ENCODE measurements at places on chromosomes 5 and 9.
A peak's percentile ranks its signal among the peaks of the same experiment; 100 is the strongest.

DNA sequence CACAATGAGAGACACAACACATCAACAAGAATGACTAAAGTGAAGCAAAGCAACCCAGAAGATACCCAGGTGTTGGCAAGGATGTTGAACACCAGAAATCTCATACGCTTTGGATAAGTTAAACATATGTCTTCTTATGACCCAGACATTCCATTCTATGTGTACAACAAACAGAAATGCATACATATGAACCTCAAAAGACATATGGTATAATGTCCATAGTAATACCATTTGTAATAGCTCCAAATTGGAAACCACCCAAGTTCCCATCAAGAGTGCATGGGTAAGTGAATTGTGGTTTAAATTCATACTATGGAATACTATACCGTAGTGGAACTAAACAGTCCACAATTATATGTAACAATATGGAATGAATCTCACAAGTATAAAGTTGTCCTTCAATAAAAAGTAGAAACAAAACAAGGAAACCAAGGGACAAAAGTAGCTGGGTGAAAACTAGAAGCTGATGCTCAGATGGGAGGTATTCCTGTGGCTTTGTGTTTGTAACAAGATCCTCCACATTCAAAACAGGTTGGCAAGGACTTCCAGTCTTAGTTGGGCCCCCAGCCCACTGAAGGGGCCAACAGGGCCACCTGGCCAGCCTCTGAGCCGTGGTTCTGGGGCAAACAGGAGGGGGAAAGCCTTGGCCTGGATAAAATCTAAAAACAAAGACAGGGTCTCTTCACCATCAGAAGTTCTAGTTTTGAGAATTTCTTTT lies 171.8 kb upstream of the PITX1 start:
- DNase-seq, result no peak

DNA sequence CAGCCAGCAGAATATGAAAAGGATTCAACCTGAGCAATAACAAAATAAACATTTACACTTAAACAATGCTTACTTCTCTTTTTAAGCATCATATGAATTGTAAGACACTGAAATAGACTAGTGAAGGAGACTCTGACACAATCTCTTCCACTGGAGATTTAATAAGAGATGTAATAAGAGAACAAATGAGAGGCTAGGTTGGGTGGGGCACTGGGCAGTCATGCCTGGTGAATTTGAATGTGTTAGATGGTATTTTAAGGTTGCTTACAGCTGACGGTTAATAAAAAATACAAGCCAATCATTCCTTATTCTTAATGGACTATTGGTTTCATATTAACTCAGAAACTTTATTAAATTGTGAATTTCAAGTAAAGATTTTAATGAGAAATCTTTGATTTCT lies 105.9 kb upstream of the TARS1 start:
- DNase-seq, result no peak

GRCh38 chr5:33936004-33936380 lies 194 bp upstream of the RXFP3 start:
- peak; percentile 2 for DNase-seq

DNA sequence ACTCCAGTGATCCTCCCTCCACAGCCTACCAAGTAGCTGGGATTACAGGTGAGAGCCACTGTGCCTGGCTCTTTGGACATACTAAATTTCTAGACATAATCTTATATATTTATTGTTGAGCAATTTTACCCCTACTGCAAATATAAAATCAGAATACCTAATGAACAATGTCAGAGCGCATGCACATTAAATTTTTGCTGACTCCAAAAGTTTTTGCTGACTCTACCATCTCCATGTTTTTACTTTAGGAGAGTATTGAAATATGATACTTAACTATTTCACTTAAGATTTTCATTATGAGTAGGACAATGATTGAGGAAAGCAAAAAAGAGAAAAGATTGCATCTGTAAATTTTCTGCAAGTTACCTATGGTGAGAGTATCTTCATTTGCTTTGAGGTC lies 402.3 kb downstream of the LRRC70 start:
- no peak for DNase-seq

- DNase-seq, result no peak
Measured at GRCh38 chr9:85702726-85703289, 38.9 kb downstream of the AGTPBP1 start.

- DNase-seq, result no peak
Measured at GRCh38 chr5:97074859-97075489, 67.4 kb downstream of the LIX1 start.

- DNase-seq, result no peak
Measured at GRCh38 chr9:128911529-128912035, 9.2 kb upstream of the PHYHD1 start.

DNA sequence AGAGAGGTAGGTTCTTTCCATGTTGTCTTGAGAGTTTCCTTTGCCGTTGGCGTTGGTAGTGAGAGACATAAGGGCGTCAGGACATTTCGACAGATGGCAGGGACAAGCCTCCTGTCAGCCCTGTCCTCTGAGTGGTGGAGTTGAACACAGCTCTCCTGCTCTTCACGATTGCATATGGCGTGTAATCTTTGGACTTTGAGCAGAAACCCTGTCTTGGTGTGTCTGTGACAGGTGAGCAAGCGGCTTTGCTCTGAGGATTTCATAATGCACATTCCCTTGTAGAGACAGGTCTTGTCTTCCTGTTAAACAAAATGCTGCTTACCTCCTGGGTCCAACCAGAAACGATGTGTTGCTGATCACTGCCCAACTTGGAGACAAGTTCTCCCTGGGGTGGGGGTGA lies 146.5 kb downstream of the NXNL2 start:
- no peak for DNase-seq

- DNase-seq, result no peak
Measured at GRCh38 chr9:92709240-92709639, 39.3 kb upstream of the IPPK start.

GRCh38 chr5:25091921-25092320 lies 447.1 kb upstream of the CDH10 start:
- no peak for DNase-seq

DNA sequence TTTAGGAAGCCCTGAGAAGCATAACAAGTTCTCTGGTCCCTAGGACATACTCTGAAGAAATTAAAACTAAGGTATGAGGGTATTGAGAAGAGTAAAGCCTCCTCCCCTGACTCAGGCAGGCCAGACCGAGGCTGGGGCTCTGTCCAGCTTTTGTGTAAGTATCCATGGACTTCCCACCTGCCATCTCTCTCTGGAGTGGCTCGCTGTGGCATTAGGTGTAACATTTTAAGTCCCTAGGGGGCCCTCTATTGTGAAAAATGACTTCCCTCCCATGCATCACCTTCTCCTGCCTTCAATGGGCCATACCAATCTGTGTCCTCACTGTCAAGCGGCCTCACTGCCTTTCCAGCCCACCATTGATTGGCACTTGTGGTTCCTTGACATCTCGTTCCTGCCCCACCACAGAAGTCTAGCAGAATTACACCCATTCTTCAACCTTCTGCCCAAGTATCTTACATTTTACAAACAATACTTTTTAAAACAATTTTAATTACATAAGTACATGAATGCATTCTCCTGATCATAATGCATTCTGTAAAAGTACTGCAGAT lies 205.5 kb downstream of the SLIT3 start:
- no peak for DNase-seq

- DNase-seq, result no peak
Measured at GRCh38 chr5:154697371-154697770, 57.8 kb upstream of the LARP1 start.

- no peak for DNase-seq
Measured at GRCh38 chr9:75974016-75974766, 83.7 kb downstream of the PCSK5 start.

DNA sequence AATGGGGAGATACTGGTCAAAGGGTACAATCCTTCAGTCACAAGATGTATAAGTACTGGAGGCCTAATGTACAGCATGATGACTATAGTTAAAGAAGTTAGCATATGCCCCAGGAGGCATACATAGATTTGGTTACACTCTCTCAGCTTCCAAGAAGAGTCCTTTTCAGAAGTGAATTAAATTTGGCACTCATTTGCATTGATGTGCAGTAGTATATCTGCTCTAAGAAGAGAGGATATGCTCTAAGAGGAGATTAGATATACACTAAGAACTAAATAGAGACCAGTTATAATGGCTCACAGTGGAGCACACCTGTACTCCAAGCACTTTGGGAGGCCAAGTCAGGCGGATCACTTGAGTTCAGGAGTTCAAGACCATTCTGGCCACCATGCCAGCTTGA lies 139.5 kb upstream of the MINAR2 start:
- DNase-seq, result no peak

DNA sequence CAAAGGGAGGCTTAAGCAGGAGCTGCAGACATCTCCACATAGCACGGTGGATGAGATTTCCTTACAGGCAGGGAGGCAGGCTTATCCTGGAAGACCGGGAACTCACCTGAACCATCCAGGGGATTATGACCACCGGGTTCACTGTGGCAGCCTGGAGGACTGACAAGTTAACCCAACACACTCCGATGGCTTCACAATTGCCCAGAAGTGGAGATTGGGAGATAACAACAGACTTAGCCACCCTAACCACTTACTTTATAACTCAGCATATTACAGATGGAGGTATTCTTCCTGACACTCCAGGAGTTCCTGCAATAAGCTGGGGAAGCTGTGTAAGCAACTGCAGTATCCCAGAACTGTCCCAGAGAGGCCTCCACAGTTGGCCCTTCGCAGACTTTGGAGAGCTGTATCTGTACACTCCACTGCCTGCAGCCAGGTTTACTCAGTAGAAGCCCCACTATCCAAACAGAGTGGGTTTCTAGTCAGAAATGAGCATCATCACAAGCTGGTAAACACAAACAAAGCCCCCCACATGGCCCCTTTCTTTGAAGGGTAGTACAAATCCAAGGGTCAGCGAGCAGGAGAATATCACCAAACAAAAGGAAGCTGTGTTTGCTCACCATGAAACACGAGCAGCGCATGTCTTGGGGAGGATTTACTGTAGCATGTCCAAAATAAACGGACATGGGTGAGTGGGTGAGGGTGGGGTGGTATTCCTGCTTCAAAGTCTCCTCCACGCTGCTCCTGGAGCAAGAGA lies 462.2 kb downstream of the RASEF start:
- no peak for DNase-seq

- no peak for DNase-seq
Measured at GRCh38 chr9:100652850-100653249, 75.0 kb downstream of the CAVIN4 start.

DNA sequence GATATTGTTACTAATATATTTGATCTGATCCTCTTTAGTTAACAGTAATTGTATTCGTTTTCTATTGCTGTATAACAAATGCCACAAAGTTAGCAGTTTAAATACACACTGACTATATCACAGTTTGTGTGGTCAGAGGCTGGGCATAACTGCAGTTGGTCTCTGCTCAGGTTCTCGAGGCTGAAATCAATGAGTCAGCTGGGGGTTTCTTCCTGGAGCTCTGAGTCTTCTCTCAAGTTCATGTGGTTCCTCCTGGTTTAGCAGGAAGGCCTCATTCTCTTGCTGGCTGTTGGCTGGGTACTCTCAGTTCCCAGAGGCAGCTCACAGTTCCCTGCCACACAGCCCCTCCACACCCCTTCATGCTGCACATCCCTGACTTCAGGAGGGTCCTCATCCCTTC lies 20.7 kb downstream of the COL23A1 start:
- no peak for DNase-seq

DNA sequence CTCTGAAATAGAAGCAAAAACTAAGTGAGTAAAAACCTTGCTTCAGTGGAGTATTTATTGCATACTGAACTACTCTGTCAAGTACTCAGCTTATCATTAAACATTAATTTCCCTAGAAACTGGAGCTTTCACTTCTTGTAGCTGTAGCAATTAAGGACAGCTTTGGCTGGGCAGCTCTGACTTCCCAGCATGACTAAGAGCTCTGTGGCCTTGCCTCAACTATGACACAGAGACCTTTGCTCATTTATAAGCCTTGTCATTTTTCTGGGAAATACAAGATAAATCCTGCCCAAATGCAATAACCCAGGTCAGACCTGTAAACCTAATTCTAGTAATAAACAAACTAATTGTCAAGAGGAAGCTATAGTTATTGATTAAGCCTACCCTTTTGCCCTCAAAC lies 65.4 kb upstream of the STK32A start:
- DNase-seq, result no peak

- DNase-seq, result no peak
Measured at GRCh38 chr5:133117912-133118445, 66.2 kb downstream of the HSPA4 start.

GRCh38 chr5:170861917-170862766 lies at the start of gene RANBP17:
TSS of gene RANBP17 (plus strand) at chr5:170862018.
- DNase-seq, result no peak

GRCh38 chr9:34862836-34863235 lies 95.2 kb upstream of the PHF24 start:
- no peak for DNase-seq

DNA sequence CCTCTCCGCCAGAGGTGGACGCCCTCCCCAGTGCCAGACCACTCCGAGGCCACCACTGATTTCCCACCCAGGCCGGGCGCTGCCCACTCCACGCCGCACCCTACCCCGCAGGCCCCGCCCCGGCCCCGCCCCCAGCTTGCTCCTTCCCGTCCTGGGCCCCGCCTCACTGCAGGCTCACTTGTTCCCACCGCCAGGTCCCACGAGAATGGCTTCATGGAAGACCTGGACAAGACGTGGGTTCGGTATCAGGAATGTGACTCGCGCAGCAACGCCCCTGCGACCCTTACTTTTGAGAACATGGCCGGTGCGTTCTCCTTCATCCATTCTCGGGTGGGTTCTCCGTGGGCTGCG lies 6.5 kb downstream of the LRRC26 start:
- no peak for DNase-seq

DNA sequence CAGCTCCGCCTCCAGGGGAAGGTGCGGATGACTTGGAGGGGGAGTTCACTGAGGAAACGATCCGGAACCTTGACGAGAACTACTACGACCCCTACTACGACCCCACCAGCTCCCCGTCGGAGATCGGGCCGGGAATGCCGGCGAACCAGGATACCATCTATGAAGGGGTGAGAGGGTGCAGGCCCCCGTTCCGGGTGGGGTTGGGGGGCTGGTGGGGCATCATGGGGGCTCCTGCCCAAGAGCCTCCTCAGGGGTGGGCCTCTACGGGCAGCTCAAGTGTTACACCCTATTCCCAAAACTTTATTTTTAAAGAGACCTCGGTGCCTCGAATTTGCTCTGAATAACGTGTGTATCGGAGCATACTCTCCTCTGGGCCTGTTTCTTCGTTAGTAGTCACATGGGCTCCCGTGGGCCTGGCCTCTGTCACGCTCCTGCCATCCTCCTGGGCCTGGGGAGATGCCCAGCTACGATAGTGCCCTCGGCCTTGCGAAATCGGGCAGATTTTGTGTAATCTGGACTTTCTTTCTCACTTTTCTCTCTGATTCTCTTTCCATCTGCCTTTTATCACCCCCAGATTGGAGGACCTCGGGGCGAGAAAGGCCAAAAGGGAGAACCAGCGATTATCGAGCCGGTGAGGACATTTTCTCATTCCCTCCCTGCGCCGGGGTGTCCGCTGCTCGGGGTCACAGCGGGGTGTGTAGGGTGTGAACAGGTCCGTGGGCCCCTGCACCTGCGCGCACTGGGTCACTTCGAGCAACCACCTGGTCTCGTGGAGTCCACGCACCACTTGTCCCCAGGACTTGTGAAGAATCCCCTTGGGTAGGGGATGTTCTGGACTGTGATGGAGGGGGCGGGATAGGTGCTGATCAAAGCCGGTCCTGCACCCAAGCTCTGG lies 90.1 kb downstream of the COL5A1 start:
- no peak for DNase-seq

DNA sequence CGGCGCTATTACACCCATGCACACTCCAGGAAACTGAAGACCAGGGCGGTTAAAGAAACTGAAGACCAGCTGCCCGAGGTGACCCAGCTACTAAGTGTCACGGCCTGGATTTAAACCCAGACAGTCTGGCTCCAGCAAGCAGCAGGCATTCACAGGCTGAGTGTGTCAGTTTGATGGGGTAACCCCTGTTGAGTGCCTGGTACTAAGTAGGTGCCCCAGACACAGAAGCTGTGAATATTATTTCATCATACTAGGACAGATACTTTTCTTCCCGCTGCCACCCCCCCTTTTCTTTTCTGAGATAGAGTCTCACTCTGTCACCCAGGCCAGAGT lies 7.3 kb downstream of the ENG start:
- no peak for DNase-seq
